Suprapubic skin (tissue), 4 donors: ENCODE measurements at places on chromosomes 12 and 14.

DNA sequence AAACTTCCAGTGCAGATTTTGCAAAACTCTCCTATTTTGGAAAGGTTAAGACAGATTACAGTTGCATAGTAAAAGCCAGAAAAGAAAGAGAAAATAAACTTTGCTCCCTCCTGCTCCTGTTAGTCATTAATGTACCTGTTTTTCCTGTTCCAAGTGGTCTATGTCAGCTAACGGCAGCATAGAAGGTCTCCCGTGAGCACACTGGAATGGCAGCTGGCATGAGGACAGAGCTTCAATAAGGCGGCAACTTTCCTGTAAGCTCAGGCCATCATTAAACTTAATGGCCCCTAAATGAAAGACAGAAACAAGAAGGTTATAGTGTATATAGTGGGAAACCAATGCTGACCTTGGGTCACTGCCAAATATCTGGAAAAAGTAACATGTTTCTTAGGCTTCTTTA is 16.0 kb downstream of the EIF2B2 start:
- no peak for DNase-seq

DNA sequence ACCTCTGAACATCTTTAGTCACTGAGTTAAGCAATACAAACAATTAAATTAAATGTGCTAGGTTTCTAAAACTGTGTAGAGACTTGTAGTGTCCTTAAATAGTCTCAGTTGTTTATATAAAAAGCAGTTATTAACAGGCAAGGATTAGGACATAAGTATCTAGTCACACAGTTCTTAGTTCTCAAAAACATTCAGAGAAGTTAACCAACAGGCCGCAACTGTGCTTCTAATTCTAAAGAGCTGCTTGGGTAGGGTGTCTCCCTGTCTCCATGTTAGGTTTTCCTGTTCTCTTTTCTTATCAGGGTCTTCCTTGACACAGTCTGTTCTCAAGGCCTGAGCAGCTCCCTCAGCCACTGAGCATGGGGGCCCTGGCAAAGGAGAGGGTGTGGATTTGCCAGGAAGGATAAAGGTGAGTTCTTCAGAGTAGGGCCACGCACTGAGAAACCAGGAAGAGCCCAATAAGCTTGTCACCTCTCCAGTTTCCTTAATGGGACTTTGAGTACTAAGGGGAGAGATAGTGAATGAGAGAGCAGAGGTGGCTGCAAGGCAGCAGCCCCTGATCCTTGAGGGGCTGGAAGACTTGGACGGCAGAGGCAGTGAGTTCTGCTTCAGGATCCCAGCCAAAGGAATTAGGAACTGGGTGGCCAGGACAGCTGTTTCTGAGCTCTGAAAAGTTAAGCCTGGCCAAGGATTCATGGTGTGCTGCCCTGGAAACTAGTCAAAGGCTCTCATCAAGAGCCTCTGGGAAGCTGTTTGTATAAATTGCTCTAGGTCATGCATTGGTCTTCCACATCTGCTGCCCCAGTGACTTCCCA is 177.3 kb downstream of the MYRFL start:
- DNase-seq, result no peak

DNA sequence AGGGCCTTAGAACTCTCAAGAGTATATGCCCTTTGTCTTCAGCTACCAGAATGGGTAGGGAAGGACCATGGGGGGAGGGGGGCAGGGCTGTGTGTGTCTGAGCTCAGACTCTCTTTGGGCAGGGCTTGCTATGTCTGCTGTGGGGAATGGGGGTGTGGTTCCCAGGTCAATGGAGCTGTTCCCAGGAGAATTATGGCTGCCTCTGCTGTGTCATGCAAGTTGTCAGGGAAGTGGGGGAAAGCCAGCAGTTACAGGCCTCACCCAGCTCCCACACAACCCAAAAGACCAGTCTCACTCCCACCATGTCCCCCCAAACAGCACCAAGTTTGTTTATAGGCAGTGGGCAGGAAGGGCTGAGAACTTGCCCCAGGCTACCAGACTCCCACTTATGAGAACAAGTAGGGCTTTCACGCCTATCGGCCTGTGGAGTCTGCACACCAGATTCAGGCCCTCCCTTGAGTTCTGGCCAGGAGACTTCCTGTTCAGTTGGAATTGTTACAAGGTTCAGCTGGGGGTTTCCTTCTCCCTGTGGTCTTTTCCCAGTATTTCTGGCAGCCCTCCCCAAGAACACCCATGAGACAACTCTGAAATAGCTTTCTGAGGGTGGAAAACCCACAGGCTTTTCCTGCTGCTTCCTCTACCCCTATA is 6.1 kb upstream of the SERPINA11 start:
- DNase-seq, result no peak

GRCh38 chr14:20723488-20723887 is 22.2 kb upstream of the EDDM3A start:
- no peak for DNase-seq

GRCh38 chr14:73472185-73473114 is 14.1 kb upstream of the NUMB start:
- no peak for DNase-seq

- DNase-seq, result no peak
These were observed 331.9 kb upstream of the DIO2 start for GRCh38 chr14:80543211-80543610.

GRCh38 chr12:92988622-92989130 is 59.6 kb upstream of the EEA1 start:
- DNase-seq, result no peak

DNA sequence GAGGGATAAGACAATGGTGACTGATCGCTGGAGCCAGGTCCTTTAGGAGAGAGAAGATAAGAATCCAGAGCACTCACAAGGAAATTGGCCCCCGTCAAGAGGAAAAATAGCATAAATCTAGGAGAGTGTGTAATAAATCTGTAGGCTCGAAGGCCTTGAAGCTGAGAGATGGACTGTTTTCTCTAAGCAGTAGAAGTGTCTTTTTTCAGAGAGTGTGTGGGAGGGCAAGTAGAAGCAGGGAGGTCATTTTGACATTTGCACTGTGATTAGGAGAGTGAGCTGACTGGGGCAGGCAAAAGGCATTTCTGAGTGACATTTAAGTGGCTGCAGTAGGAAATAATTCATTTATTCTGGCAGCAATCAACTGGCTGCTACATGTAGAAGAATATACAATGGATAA is 78.0 kb upstream of the DDHD1 start:
- DNase-seq, result no peak
